SW480 (cell line): ENCODE measurements at places on chromosomes 6 and 20.

DNA sequence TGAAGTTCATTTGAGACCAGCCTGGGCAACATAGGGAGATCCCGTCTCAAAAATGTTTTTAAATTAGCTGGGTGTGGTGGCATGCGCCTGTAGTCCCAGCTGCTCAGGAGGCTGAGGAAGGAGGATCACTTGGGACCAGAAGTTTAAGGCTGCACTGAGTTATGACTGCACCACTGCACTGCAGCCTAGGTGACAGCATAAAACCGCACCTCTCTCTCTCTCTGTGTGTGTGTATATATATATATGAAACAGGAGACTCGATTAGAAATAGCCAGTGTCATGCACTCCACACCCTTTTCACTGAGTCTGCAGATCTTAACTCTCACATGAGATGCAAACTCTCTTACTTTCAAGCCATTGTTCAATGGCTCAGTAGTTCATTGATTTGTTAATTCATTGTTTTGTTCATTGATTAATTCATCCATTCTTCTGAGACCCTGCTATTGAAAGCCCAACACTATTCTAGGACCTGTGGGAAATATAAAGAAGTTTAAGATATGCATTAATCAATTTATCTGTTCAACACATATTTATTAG, 52.4 kb upstream of the MRPS10 start:
- no peak for DNase-seq

DNA sequence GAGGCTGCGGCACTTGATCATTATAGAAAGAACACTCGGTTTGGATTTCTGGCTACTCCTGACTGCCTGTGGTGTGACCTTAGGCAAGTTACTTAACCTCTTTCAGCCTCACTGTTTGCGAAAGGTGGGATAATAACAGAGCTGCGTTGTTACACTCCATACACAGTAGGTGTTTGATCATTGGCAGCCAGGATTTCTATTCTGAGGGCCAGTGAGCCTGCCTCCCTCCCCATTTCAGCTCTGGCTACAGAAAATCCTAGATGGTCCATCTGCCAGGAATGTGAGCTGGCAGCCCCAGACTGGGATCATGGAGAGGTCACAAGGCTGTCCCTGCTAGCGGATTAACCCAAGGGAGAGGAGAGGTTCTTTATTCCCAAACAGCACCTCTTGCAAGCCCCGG, 2.7 kb downstream of the KCNB1 start:
- DNase-seq: no peak

- no peak for DNase-seq
Measured at GRCh38 chr20:18465536-18466200, 1.2 kb downstream of the DZANK1 start.

GRCh38 chr6:154945271-154945890, 49.7 kb upstream of the TIAM2 start:
- DNase-seq: no peak

GRCh38 chr6:73579851-73580246, 59.0 kb upstream of the EEF1A1 start:
- peak; percentile 56 for DNase-seq

GRCh38 chr6:116557893-116558292, 4.3 kb downstream of the CALHM4 start:
- no peak for DNase-seq

- DNase-seq: peak; percentile 77
Measured at GRCh38 chr20:35617397-35618262, 2.0 kb downstream of the SPAG4 start.

GRCh38 chr6:105320765-105321164, 82.1 kb downstream of the PREP start:
- no peak for DNase-seq

DNA sequence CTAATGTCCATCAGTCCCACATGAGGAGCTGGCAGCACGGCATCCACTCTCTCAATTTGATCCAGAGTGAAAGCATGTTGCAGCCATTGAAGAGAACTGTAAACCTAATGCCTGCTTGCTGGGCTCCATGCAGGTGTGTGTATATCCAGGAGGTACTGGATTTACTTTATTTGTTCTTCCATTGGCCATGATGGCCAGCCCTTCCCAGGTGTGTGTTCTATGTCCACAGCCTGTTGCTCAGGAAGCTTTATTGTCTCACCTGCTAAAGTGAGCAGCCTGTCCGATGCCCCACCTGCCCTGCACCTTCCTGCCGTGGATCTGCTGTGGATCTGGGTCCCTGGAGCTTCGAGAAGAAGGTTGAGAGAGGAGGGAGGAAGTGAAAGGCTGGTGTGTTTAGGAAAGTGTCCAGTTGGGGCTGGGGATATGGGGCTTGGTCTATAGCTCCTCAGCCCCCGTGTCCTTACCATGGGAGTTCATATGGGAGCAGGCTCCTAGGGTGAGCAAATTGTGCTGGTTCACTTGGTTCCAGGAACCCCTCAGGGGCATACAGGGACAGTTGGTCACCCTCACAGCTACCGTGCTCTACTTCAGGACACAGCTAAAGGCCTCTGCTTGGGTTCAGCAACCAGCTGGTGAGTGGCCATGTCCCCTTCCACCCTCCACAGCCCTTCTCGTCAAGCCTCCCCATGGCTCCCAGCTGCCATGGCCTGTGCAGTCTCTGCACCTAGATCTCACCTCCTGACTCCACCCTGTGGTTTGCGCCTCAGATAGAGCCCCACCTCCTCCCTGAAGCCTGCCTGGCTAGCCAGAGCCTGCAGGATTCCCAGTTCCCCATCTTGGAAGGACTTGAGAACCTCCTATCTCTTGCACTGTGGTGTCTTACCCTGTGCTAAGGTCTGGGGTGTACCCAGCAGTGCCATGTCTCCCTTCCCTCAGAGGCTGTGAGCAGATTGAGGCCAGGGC, 12.7 kb downstream of the TREML2 start:
- DNase-seq: no peak

DNA sequence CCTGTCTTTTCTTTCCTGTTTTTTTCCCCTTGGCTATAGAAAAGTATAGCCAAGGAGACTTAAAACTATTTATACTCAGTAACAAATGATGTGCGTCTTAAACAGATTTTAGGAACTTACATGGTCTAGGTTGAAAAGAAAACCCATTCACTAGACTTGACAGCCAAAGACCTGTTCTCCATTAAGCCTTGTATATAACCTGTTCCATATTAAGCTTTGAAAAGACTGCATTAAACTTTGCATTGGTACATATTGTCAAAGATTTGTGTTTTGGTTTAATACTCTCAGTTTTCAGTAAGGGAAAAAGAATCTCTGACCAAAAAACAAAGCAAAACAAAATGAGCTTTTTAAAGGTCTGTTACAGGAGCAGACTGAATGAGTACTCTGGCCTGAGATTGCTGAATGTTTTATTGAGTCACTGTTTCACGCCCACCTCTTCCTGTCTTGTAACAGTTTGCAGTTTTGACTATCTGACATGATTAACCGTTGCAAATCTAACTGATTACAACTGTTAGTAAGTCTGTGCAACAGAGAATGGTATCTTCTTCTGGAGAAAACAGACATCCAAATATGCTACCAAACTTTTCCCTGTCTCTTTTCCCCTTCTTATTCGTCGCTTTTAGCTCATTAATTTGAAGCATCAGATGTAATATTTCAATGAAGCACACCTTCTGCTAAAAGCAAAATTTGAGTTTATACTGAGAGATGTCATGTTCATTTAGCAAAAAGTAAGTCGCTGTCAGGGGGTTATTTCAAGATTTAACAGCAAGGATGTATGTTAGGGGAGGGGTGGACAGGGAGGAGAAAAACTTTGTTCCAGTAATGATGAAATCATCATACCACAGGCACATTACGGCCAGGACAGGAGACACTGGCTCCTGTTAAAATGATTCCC, 59.1 kb upstream of the SUPT3H start:
- peak; percentile 61 for DNase-seq

GRCh38 chr20:54397292-54398140, 77.9 kb upstream of the DOK5 start:
- DNase-seq: no peak

- no peak for DNase-seq
Measured at GRCh38 chr20:32232326-32232886, 24.7 kb downstream of the POFUT1 start.

GRCh38 chr6:31775184-31775583, 1.9 kb downstream of the VWA7 start:
- DNase-seq: peak; percentile 48

- no peak for DNase-seq
Measured at GRCh38 chr6:126427713-126428112, 87.8 kb downstream of the CENPW start.

DNA sequence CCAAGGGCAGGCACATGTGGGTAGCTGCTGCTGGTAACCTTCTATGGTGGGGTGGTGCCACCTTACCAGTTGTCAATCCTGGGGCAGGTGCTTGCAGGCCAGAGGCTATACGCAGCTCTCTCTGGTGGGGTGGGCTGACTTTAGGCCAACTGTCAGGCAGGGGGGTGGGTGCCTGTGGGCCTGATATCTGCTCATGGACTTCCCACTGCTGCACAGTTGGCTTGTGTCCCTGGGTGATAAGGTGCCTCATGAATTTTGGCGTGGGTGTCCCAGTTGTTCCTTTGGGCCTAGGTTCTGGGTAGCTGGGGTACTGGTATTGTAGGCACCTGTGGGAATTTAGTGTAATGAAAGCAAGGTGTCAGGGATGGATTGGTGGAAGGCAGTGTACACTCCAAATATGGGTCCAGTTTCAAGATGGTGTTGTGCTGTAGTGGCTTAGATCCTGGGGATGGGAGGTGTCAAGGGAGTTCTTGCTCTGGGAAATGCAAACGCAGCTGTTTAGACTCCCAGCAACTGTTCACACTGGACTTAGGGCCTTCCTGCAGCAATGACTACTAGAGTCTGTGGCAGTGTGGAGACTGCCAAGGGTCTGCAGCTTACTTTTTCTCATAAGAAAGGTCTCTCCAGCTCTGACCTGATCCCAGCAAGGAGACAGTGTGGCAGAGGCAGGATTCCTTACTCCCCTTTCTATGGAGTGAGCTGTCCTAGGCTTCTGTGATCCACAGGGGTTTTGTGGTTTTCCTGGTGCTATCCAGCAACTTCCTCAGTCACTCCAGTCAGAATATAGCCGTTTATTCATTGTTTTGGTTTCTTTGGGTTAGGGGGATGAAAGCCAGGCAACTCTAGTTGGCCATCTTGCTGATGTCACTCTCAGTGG, 128.2 kb downstream of the CRYBG1 start:
- no peak for DNase-seq

- peak; percentile 17 for DNase-seq
Measured at GRCh38 chr6:127343809-127344659, 625 bp upstream of the ECHDC1 start.

DNA sequence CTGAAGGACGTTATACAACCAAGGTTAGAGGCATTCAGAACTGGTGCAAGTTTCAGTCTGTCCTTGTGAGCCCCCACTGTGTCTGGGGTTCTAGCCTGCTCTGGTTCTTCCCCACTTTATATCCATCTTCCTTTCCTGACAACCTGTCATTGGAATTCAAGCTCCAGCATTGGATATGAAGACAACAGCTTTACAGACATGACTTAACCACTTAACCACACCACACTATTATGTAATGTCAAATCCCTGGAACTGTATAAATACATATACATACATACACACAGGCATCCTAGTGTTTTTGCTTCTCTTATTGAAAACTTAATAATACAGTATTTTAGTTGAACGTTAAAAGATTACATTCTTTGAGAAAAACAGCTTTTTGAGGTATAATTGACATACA, 217.9 kb upstream of the SGK1 start:
- no peak for DNase-seq

GRCh38 chr6:38020593-38020992, 201.1 kb downstream of the ZFAND3 start:
- no peak for DNase-seq

DNA sequence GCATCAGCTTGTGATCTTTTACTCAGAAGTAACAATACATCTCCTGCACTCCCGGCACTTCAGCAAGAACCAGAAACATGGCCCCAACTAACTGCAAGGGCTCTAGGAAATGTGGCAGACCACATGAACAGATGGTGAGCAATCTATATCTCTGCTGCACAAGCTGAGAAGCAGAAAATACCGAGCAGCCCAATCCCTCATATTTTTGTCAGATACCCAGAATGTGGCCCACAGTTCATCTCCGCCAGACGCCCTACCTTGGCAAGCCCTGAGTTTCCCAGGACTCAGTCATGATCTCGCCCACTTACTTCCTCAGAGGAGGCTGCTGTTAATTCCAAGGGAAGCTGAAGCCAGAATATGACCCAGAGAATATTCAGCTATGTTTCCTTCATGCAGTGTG, 63.1 kb upstream of the PHACTR1 start:
- no peak for DNase-seq

DNA sequence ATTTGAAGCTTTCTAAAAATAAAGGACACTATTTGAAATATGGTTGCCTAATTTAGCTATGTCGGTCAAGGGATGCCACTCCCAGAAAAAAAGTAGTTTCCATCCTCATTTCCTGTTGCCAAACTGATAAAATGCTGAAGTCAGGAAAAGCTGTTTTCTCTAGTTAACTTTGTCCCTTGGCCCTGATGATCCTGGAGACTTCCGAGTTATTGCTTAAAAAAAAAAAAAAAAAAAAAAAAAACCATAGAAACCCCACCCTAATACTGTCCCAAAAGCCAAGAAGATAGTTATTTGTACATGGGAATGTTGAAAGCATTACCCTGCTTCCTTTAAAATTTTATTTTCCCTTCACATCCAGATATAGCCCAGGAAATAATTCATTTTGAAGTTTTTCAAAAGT, 236.7 kb downstream of the SOD2 start:
- no peak for DNase-seq

DNA sequence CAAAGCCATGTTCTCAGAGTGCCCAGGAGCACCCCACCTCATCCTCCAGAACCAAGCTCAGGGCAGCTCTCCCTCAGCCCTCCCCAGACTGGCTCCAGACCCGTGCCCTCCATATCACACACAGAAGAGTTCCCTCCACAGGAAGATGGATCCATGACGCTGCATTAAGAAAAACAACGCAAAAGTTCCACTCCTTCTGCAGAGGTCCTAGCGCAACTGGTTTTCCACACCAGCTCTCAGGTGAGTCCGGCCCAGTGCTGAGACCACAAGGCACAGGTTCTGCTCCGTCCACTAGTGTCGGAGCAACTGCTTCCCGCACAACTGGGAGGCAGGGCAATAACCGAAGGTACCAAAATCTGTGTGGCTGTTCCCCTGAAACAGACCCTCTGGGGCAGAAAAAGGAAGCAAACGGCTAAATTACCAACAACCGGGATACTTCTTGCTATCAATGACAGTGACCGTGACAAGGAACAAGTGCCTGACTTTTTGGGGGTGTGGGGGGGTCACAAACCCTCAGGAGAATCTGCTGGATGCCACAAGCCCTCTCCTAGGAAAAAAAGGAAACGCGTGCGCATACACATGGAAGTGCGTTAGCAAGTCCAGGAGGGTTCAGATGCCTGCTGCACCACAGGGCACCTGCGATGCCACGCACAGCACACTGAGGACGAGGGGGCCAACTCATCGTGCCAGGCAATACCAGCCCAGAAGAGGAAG, 49.2 kb downstream of the MYH7B start:
- DNase-seq: no peak
